Activated naive CD8-positive, alpha-beta T cell treated with anti-CD3 and anti-CD28 coated beads for 36 hours (primary cell): ENCODE measurements at places on chromosomes 16 and 17. TPM values are rescaled to one million over a fixed set of nuclear protein-coding genes. Genes with fewer than 3 reads are reported as not detected.
A peak's percentile ranks its signal among the peaks of the same experiment; 100 is the strongest.

DNA sequence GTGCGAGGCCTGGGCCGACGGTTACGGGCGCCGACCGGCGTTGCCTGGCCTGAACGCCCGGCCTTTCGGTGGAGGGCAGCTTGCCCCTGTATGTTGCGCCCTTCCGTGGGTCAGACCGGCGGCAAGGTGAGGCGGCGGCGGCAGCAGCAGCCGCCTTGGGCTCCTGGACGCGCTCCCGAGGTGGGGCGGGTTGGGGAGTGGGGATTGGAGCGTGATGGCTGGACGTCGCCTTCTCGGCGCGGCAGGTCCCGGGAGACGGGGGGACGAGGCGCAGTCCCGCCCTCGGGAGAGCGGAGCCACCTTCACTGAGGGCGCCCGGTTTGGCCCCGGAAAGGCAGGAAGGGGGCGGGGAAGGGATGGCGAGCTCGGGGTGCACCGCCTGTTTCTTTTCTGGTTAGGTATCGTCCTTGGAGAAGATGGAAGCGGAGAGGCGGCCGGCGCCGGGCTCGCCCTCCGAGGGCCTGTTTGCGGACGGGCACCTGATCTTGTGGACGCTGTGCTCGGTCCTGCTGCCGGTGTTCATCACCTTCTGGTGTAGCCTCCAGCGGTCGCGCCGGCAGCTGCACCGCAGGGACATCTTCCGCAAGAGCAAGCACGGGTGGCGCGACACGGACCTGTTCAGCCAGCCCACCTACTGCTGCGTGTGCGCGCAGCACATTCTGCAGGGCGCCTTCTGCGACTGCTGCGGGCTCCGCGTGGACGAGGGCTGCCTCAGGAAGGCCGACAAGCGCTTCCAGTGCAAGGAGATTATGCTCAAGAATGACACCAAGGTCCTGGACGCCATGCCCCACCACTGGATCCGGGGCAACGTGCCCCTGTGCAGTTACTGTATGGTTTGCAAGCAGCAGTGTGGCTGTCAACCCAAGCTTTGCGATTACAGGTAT lies 671 bp downstream of the DGKE start:
- H3K27ac ChIP-seq: peak overlapping the region; percentile 87
- peak overlapping the region; percentile 89 for H3K4me3 ChIP-seq
- H3K36me3 ChIP-seq: peaks cover 32% of the 10 kb centered on the region
- no peaks in the 10 kb centered on the region for H3K27me3 ChIP-seq
- peak; percentile 74 for DNase-seq

DNA sequence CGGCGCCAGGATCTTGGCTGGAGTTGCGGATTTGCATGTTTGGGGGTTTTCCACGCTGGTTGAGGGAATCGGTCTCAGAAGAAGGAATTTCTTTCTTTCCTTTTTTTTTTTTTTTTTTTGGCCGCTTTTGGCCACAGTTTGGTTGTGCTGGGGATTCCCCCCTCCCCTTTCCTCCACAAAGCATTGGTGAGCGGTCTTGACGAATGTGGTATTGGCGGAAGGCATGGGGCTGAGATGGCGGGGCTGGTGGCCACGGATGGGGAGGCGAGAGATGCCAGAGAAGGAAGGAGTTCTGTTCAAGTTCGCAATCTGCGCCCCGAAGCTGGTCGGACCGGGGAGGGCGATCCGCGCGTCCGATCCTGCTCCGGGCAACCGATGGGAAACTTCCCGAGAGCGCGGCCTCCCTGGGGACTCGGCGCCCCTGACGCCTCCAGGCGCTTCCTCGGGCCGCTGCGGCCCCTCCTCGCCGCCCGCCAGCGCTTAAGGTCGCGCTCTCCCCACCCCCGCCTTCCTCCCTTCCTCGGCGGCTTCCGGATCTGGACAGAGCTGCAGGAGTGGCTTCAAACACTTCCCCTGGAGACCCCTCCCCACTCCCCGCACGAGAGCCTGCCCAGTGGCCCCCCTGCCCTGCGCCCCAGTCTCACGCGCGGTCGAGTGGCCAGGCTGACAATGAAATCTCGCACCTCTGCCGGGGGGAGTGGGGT lies 43.2 kb downstream of the RAI1 start:
- no peaks in the 10 kb centered on the region for H3K36me3 ChIP-seq
- DNase-seq: peak; percentile 43
- H3K4me3 ChIP-seq: peak overlapping the region; percentile 76
- H3K4me1 ChIP-seq: peaks cover 38% of the 10 kb centered on the region
- H3K27me3 ChIP-seq: no peaks in the 10 kb centered on the region
- H3K27ac ChIP-seq: no peak overlapping the region

DNA sequence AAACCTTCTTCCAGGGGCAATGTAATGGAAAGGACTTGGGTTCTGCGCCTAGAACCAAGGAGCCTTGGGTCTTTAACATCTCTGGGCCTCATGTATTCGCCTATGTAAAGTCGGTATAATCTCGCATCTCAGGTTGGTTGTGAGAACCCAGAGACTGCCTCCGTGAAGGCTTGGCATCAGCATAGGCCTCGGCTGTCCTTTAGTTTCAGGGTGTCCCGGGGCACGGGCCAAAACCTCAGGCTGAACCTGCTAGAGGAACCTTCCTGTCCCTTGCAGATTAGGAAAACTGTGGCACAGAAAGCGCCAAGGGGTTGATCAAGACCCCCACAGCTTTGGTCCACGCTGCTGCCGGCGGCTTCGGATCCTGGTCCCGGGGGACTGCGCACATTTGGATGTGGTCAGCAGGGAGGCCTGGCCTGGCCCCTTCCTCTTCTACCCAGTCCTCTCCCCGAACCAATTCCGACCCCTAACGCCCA lies 772 bp upstream of the PHAF1 start:
- H3K27me3 ChIP-seq: no peaks in the 10 kb centered on the region
- H3K4me3 ChIP-seq: peak overlapping the region; percentile 97
- no peak overlapping the region for H3K27ac ChIP-seq
- peaks cover 21% of the 10 kb centered on the region for H3K4me1 ChIP-seq

- peaks cover 25% of the 10 kb centered on the region for H3K36me3 ChIP-seq
- no peak for DNase-seq
- H3K27ac ChIP-seq: no peak overlapping the region
- no peak overlapping the region for H3K4me3 ChIP-seq
- H3K4me1 ChIP-seq: peaks cover 16% of the 10 kb centered on the region
These were observed 20.1 kb downstream of the NMT1 start for GRCh38 chr17:45081047-45081703.

DNA sequence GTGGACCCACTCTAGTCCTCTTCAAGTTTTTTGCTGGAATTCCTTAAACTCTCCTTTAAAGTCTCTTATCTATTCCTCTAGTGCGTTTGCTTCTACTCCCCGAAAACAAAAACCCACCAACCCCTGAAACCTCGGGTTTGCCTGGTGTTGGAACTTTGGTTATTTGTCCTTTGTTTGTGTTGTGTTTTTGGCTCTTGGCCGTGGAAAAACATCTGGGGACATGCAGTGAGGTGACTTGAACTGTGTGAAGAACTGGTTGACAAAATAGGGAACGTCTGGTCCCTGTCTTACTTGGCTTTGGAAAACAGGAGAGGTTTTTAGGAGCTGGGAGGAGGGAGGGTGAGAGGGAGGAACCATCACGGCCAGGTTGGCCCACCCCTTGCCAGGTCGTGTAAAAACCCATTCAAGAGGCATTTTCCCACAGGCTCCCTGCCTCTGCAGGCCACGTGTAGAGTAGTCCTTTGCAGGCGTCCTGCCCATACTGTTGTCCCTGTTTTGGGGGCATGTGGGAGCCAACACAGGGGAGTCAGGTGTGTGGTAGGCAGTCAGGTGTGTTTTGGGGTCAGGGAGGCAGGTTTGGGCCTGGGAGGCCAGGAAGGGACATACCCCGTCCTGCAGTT lies 169.3 kb downstream of the RAB11FIP4 start:
- H3K36me3 ChIP-seq: peaks cover 5% of the 10 kb centered on the region
- peaks cover 15% of the 10 kb centered on the region for H3K4me1 ChIP-seq
- H3K27me3 ChIP-seq: peaks cover 8% of the 10 kb centered on the region
- H3K4me3 ChIP-seq: peak overlapping the region; percentile 10
- DNase-seq: no peak

The GP1BA gene
- total RNA-seq: not detected

The TERB1 gene
- not detected for total RNA-seq

The DPEP3 gene
- 0.42 TPM for total RNA-seq
